Activated CD4-positive, alpha-beta T cell treated with anti-CD3 and anti-CD28 coated beads, Interleukin-2, amount 50 U/mL, for 4 hours (primary cell): ENCODE measurements at places on chromosomes 3 and 15.

DNA sequence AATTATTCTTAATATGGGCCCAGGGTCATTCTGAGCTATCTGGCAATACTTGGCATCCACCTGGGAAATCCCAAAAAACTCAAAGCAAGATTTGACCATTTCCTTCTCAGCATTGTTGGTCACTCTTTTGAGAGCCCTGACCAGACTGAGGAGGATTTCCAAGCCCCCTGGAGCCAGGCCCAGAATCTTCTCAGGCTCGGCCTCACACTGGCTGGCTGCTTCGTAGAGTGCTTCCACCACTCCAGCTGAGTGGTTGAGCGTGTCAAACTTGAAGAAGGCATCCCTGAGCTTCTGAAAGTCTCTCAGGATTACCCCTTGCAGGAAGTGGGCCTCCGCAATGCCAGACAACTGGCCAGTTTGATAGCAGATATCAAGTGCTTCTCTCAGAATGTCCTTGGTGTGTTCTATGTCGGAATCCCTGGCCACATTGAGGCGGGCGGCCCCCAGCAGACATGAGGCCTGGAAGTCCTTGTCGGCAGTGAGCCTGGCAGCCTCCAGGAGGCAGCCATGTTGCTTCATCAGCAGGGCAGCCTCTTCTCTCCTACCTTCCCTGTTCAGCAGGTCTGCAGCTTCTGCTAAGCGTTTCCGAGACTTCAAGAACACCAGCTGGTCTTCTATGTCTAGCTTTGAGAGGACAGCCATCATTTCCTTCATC lies 68.9 kb upstream of the DCLK3 start:
- DNase-seq, result no peak

GRCh38 chr3:169112153-169112892 lies 551.2 kb downstream of the MECOM start:
- no peak for DNase-seq

- no peak for DNase-seq
Observed at GRCh38 chr3:62605413-62606068, 232.2 kb upstream of the FEZF2 start.

GRCh38 chr15:78034495-78035191 lies 42.9 kb downstream of the TBC1D2B start:
- peak; percentile 75 for DNase-seq

GRCh38 chr15:89308236-89308635 lies 26.4 kb downstream of the POLG start:
- DNase-seq, result no peak

GRCh38 chr15:55823191-55823670 lies 80.3 kb upstream of the PRTG start:
- DNase-seq, result no peak

- no peak for DNase-seq
Observed at GRCh38 chr3:73719413-73719851, 94.7 kb upstream of the PDZRN3 start.

- no peak for DNase-seq
Observed at GRCh38 chr3:178156301-178156700, 379.9 kb upstream of the KCNMB2 start.
